ENCODE measurements at places on chromosomes 3 and 15. TPM values are rescaled to one million over a fixed set of nuclear protein-coding genes. Genes with fewer than 3 reads are reported as not detected.

DNA sequence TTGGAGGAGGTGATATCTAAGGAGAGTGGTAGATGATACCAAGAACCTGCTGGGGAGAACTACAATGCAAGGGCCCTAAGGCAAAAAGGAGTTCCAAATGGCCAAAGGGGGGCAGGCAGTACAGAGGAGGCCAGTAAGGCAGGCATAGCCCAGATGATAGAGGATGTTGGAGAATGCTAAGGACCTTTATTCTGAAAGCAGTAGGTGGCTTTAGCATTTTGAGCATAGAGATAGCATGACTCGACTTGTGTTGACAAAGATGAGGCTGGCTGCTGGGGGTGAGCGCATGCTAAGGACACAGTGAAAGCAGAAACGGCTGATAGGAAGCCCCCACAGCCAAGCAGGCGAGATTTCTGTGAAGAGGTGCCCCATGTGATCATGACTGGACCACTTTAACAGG lies 419.3 kb downstream of the ERC2 start:
- DNase-seq: no peak

DNA sequence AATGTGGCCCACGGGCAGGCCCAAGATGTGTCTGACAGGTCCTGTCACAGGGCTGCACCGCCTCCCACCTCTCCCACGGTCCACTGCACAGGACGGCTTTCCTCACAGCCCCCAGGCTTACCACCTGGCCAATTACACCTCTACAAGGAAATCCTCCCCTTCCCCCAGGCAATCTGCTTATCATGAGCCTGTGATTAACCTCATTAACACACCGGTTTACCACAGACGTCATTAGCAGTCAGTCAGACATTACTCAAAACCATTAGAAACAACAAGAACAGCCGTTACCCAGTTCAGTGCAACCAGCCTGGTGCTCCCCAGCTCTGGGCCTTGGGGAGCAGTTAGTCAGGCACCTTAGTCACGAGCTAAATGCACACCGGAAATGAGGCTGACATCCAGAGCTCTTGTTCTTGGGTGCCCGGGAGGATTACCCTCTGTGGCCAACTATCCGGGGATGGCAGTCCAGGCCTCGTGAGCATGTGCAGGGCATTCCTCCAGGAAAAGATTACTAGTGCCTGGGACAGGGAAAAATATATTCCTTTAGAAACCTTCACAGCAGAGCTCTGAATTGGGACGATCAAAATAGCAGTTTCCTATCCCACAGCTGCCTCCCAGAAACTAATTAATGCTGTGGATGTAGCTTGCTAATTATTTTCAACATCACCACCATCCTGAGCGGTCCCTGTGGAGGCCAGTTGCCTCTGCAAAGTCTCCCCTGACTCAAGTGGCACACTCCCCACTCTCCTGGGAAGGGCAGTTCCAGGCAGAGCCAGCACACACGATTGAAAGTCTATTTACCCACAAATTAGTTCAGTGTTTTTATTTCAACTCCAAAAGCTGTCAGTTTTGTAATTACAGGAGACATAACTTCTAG lies 117.4 kb upstream of the ZBED2 start:
- no peak for DNase-seq

DNA sequence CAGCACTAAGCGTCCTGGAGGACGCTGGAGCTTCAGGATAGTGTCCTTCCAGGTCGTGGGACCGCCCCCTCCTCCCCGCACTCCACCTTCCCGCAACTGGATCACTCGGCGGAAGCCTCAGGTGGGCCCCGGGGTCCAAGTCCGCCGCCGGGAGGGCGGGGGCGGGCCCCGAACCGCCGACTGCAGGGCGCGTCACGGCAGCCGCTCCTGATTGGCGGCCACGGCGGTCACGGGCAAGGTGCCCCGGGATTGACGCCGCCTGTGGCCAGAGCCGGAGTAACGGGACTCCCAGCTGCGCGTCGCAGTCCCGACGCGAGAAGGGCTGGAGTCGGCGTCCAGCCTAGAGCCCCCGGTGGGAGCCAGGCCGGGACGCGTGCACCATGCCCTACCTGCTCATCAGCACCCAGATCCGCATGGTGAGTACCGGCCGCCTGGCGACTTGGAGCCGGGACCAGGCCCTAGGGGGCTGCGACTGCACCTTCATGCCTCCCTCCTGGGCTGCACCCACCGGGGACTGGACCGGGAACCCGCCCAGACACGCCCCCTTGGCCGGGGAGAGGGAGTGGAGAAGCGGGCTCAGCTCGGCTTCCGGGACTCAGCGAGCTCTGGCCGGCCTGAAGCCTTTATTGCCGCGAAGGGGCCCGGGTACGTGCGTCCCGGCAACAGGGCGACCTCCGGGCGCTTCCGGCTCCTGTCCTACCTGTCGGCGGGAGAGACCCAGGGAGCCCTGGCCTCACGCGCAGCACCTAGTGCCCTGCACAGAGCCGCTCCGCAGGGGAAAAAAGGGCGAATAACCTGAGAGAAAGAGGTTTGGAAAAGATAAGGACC lies at the start of gene GCHFR:
TSS of gene GCHFR (plus strand) at position 268 of the 828 bp plus-strand sequence. CDS start at position 381, 113 bp downstream.
- peak; percentile 93 for DNase-seq

The MB21D2 gene
- total RNA-seq: 3.9 TPM
